ENCODE measurements at places on chromosomes 4 and X.

DNA sequence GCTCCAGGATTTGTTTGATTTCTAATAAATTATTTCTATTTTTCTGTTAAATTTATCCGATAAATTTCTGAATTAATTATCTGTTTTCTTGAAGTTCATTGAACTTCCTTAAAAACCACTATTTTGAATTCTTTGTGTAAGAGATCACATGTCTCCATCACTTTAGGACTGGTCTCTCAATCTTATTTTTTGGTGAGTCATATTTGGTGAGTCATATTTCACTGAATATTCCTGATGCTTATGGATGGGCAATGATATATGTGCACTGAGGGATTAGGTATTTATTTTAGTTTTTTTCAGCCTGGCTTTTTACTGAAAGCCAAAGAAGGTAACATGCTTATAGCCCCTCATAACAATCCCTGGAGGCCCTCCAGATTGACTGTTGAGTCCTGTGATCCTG is 48.5 kb upstream of the IL15 start:
- no peak for DNase-seq

GRCh38 chrX:7119950-7120877 is 27.3 kb upstream of the STS start:
- peak; percentile 41 for DNase-seq

DNA sequence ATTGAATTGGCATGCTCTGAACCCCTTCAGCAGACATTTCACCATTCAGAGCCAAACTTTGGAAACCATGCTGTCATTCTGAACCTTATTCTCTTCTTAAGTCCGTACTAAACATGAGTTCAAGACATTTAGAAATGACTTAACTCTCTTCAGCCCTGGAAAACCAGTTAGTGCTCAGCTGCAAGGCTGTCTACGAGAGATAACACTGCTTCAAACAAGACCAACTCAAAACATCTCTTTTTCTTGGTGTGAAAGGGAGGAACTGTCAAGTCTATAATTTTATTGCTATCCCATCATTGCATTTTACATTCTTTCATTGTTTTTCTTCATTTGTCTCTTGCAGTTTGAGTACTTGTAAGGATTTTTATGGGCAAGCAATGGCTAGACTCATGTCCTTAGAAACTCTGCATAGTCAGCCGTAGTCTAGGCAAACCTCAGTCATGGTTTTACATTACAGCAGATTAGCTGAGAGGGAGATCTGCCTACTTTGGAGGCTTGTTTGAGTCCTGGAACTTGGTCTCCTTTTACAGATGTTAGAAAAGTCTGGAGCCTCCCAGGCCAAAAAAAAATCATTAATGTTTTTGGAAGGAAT is 120.6 kb upstream of the JADE1 start:
- DNase-seq: no peak

DNA sequence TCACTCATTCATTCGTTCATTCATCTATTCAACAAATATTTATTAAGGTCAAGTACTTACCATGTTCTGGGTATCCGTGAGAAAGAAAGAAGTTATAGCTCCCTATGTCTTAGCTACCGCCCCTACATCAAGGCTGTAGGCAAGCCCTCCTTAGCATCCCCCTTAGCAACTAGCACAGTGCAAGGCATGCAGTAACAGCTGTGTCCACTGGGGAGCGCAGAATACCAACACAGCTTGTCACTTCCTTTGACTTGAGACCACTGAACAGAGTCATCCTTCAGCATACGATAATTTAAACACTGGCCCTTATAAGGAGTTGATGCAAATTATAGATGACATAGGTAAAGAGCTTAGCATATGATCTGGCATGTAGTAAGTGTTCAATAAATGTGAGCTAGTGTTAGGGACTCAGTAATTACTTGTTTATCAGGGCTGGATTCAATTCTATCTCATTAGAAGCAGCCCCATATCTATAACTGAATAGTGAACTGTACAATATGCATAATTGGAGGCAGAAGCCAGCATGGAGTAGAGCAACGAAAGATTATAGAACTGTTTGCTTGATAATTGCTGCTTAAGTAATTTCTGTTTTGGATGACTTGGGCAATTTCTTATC is 8.7 kb downstream of the KIAA1210 start:
- no peak for DNase-seq

- DNase-seq: no peak
Observed at GRCh38 chrX:40459571-40460158, 121.1 kb upstream of the ATP6AP2 start.

- no peak for DNase-seq
Observed at GRCh38 chrX:4932790-4933189, 1219.3 kb upstream of the PRKX start.

GRCh38 chr4:77815636-77816035 is 3.5 kb downstream of the CNOT6L start:
- no peak for DNase-seq

- DNase-seq: no peak
Observed at GRCh38 chrX:105701310-105702052, 120.9 kb upstream of the NRK start.

DNA sequence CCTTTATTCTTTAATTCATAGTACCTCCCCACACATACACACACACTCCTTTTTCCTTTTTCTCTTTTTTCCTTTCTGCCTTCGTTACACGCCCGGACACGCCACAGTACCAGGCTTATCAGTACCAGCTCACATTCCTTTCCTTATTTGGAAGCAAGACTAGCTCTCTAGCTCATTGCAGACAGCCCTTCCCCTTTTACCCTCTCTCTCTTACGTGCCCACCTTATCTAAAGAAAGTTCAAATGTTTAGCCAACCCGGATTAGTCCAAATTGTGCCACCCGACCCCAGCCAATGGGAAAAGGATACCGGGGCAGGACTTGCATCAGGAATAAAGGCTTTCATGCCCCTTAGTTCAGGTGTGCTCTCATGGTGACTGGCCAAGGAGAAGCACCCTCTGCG is 194.7 kb upstream of the VCX3A start:
- no peak for DNase-seq

GRCh38 chrX:155056471-155056870 is 14.5 kb downstream of the CMC4 start:
- DNase-seq: no peak

DNA sequence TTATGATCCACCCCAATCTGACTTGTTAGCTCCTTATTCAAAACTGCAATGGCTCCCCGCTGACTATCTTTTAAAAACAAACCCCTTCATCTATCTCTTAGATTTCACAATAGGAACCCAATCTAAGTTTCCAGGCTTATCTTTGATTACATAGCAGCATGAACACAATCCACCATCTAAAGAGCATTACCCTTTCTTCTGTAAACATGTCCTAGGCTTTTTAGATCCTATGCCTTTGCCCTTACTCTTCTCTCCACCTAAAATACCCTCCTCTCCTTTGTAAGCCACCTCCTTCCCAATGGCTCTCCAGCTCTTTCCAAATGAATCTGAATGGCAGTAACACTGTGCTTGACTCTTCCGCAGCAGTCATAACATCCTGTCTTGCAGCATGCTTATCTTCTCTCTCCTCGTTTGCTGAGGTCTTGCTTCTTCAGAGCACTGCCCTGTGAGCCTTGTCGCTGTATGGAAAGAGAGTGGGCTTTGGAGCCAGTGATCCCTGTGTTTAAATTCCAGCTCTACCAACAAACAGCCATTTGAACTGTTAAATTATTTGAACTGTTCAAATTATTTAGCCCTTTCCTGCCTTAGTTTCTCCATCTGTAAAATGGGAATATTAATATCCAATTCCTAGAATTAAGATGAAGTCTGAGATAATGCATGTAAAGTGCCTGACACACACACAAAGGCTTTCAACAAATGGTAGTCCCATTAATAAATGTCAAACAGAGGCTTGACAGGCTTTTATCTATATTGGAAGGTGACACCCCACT is 16.2 kb upstream of the TSPAN5 start:
- DNase-seq: no peak

GRCh38 chr4:95038791-95039190 is 281.0 kb downstream of the BMPR1B start:
- DNase-seq: no peak

GRCh38 chr4:150368667-150369066 is 213.3 kb upstream of the MAB21L2 start:
- DNase-seq: no peak

GRCh38 chr4:41957634-41958033 is 22.4 kb downstream of the TMEM33 start:
- no peak for DNase-seq

DNA sequence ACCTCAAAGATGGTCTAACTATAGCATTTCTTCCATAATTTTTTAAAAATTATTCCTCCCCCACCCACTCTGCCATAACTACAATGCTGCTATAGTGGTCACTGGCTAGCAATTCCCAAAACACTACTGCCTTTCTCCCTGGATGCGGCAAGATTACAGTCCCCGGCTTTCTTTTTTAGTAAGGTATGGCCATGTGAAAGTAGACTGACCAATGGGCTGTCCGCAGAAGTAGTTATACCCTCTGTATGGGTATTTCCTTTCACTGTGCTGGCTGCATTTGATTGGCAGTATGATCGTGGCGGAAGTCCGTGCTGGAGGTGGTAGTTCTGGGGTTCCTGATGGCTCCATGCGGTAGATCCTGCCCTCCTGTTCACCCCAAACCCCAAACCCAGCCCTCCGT is 166.0 kb downstream of the FBXO8 start:
- DNase-seq: no peak

GRCh38 chr4:78242071-78242470 is 184.9 kb downstream of the FRAS1 start:
- no peak for DNase-seq

- no peak for DNase-seq
Observed at GRCh38 chrX:72245461-72246089, 6.7 kb upstream of the ERCC6L start.

- no peak for DNase-seq
Observed at GRCh38 chrX:148498067-148498466, 2.4 kb upstream of the AFF2 start.

DNA sequence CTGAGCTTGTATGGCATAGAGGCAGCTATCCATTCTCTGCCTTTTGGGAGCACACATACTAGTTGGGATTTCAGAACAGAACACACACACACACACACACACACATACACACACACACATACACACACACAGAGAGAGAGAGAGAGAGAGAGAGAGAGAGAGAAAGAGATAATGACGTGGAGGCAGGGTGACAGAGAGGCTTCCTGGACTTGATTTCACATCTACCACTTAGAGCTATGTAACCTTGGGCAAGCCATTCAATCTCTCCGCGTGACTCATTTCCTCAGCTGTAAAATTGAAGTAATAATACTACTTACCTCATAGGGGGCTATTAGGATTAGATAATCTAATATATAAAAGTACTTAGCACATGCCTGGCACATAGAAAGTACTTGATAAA is 12.3 kb upstream of the GRIA3 start:
- DNase-seq: no peak

DNA sequence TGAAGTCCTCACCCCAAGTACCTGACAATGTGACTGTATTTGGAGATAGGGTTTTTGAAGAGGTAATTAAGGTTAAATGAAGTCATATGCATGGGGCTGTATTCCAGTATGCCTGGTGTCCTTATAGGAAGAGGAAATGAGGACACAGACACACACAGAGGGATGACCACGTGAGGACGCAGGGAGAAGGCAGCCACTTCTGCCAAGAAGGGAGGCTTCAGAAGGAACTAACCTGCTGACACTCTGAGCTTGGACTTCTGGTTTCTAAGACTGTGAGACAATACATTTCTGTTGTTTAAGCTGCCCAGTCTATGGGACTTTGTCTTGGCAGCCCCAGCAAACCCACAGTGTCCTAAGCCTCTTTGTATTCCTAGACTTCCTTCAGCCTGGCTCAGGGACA is 3.0 kb upstream of the SLC2A9 start:
- DNase-seq: no peak

- no peak for DNase-seq
Observed at GRCh38 chr4:38609614-38610013, 54.4 kb upstream of the KLF3 start.

DNA sequence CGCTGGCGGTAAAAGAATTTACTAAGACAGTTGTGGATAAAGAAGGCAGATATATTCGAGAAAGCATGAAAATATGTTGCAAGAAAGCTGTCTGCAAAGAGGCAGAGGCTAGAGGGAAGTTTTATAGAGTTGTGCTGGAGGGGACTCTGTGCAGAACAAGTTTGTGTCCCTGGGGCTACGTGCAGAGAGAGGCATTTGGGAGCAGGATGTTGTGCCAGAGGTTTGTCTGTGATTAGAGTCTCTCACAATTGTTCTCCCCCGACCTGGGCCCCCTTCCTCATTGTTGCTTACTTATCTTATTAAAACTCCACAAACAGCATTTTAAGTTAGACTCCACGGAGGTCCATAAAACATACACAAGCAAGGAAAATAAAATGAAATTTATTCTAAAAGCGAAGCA is 831.3 kb downstream of the NLGN4X start:
- no peak for DNase-seq

GRCh38 chr4:40978548-40978947 is 228.8 kb downstream of the NSUN7 start:
- DNase-seq: no peak

- no peak for DNase-seq
Observed at GRCh38 chr4:162803378-162803777, 363.3 kb downstream of the NAF1 start.

DNA sequence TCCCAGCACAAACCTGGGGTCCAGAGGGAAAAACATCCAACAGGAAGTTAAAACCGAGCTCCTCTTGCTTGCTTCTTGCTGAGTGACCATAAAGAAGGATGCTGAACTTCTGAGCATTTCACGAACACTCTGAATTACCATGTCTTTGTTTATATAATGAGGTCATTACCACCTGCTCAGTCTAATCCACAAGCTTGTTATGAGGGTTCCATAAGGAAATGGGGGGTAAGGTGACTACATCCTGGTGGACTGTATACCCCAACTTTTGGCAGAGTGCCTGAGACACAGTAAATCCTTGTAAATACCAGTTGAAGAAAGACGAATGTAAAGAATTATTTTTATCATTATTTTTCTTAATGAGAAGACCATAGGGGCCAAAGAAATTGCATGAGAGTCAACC is 16.8 kb downstream of the CCDC149 start:
- DNase-seq: no peak

DNA sequence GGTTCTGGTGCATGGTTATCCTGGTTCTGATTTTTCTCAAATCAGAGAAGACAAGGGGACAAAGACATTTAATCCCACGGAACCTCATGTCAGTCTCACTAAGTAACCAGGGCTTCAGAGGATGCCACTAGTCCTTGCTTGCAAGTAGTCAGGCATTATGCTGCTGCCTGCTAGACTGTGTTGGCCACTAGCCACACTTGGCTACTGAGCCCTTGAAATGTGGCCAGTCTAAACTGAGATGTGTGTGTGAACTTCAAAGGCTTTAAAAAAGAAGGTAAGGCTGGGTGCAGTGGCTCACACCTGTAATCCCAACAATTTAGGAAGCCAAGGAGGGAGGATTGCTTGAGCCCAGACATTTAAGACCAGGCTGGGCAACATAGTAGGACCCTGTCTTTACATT is 48.6 kb upstream of the IGFBP7 start:
- no peak for DNase-seq
